Activated CD8-positive, alpha-beta T cell treated with anti-CD3 and anti-CD28 coated beads, Interleukin-2, amount 10 ng/mL, durations not matched to agents 7 days and 5 days (primary cell): ENCODE measurements at places on chromosomes 6 and 20. TPM values are rescaled to one million over a fixed set of nuclear protein-coding genes. Genes with fewer than 3 reads are reported as not detected.

DNA sequence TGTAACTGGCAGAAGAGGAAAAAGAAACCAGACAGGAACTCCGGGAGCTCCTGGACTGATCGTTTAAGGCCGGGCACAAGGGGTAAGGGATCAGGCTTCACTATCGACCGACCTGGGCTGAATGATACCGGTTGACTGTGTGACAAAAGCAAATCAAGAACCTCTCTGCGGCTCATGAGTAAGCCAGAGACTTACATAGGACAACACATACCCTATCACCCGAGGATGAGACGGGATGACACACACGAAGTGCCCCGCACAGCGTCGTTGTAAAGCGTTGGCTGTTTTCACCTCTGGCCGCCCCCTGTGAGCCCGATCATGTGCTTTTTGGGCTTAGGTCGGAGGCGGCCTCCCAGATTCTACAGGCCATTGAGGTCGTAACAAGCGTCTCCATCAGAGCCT, 695 bp upstream of the TGIF2 start:
- DNase-seq = peak; percentile 77

Gene CALHM6
- 20.6 TPM for total RNA-seq

Gene LHFPL5
- total RNA-seq = not detected

- no peak for DNase-seq
Observed at GRCh38 chr6:84521511-84521910, 242.9 kb downstream of the TBX18 start.

Gene RAB44
- not detected for total RNA-seq

Gene ABHD12
- 31.1 TPM for total RNA-seq

DNA sequence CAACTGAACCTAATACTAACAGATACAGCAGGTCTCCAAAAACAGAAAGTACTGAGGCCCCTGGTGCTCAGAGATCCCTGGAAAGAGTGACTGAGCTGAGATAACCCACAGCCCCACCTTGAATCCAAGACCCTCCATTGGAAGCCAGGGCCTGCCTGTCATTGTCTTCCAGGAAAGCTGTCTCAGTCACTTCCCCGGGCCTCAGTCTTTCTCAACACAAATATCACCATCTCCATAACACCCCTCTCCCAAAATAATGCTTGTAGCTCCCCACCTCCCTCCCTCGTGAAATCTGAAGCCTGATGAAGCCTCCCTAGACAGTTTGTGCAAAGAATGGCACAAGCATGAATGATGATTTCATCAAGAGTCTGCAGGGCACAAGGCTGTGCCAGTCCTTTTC, 138.2 kb upstream of the LRFN2 start:
- no peak for DNase-seq

DNA sequence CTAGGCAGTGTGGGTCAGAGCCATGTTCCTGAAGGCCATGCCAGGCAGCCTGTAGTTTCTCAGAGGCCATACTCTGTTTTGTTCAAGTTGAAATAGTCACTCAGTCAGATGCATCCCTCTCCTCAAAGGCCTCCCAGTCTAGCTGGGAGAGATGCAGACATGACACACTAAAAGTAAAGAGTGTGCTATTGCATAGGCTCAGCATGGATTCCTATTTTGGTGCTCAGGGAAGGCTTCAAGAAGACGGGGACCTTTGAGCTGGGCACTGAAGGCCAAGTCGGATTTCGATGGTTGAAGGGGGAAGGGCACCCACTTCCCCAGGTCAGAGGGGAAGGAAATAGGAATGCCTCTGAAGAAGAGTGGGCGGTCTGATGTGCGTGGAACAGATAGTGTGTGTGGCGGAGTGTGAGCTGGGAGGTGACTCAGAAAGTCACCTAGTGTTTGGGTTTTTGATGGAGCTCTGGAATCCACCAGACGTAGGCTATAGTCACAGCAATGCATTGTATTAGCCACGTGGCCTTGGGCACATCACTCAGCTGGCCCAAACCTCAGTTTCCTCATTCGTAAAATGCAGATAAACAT, 3.7 kb downstream of the EPB41L1 start:
- DNase-seq = no peak

- DNase-seq = no peak
Observed at GRCh38 chr6:93235775-93236174, 183.6 kb downstream of the EPHA7 start.

GRCh38 chr6:139764498-139764986, 390.1 kb upstream of the CITED2 start:
- DNase-seq = no peak

DNA sequence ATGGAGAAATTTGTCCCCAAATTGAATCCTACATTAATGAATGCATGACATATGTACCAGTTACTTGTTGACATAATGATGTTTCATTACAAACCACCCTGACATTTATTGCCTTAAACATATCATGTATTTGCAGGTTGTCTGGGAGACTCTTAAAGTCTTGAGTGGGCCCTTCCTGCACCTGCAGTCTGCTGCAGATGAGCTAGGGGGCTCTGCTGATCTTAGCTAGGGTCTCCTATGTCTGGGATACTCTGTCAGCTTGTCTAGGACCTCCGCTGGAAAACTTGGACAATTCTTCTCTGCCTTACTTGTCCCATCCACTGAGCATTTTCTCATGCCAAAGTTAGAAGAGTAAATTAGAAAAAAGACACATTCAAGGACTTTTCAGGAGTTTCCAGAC, 581.6 kb downstream of the HAO1 start:
- DNase-seq = no peak

DNA sequence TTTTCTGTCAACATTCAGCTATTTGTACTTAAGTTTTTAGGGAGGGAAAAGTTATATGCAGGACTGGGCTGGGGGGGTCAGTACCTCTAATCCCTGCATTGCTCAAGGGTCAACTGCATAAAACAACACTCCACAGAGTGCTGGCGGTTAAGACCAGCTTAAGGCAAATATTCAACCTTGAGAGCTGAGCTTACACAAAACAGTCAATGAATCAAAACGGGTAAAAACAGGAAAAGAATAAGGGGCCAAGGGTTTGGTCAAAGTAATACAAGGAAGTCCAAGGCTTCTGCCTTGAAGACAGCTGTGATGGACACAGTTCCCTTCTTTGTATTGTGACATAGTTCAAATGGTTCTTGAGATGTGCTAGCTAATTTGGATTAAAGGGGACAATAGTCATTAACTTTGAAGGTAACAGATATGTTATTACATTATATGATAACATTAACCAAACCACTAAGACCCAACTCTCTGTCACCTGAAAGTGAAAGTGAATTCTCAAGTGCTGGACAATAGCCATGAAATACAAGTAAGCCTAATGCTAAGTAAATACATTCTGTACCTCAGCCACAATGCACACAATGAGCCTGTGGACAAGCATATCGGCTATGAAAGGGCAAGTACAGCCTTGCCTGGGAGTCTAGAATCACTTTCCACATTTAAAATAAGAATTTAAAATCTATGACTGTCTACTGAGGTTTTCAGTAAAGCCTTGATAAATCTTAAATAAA, 106.8 kb downstream of the PDE10A start:
- no peak for DNase-seq

Gene OPN5
- not detected for total RNA-seq

Gene CNKSR3
- total RNA-seq = not detected

Gene UNC5CL
- total RNA-seq = 1.1 TPM

Gene BPIFB4
- not detected for total RNA-seq

DNA sequence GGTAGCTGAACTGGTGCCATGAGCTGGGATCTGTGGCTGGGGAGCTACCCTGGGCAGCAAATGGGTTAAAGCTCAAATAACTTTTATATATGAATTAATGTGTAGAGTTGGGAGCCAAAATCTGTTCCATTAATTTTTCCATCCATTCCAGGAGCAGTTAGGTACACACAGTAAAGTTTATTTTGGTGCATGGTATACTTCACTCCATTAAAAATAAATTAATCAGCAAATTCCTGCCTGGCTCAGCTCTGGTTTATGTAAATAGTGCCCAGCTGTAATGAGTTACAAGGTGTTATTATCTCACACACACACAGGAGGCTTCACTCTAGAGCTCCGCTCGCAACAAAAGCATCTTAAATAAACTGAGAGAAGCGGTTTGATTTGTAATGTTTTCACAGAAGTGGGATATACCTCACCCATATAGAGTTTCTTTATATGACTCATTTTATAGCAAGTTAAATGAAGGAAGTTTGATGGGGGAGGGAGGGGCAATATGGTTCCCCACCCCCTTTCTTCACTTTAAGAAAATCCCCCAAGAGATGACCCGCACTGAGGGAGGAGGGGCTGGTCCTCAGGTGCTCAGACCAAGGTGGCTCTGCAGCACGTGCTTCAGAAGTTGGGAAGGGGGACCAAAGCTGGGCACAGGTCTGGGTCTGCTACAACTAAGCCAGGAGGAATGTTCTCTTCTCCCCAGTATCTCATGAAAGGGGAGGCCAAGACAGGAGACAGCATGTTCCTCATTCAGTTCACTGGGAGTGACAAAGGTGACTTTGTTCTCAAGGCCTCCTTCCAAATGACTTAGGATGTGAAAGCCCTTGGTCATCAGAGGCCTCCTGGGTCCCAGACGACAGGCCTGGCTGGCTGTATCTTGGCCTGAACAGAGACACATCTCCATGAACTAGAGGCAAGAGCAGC, 10.5 kb upstream of the FAM83C start:
- DNase-seq = no peak

- no peak for DNase-seq
Observed at GRCh38 chr6:117311726-117312125, 46.4 kb downstream of the VGLL2 start.
